ENCODE measurements at places on chromosomes 13 and 19.

DNA sequence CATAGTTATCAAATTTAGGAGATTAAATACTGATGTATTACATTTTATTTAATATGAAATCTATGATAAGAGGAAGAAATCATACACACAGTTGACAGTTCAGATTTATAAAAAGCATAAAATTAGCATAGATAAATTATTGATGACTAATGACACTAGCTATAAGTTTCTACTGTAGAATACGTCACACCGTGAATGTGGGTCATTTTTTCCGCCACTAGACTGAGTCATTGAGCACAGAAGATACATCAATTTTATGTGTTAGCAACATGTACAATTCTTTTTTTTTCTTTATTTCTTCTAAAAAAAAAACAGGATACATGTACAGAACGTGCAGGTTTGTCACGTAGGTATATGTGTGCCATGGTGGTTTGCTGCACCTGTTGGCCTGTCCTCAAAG lies 22.2 kb downstream of the AP2S1 start:
- no peak for DNase-seq

- DNase-seq = peak; percentile 44
Measured at GRCh38 chr13:74251778-74252519, 117.7 kb upstream of the KLF12 start.

GRCh38 chr13:31310786-31311185 lies 111.0 kb downstream of the B3GLCT start:
- no peak for DNase-seq

DNA sequence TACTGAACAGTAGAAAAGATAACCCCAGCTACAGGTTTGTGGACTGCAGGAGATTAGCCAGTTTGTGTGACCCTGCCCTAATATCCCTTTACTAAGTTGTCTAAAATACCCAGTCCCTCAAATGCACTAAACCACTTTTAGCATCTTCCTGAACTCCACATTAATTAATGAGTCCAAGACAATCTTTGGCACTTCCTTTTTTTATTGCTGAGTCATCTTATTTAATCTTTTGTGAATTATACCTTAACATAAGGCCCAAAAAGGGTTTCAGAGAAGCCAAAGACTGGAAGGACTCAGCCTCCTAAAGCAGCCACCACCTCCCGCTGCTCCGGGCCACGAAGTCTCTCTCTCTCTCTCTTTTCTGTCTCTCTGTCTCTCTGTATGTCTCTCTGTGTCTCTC lies 48.8 kb upstream of the PDCD5 start:
- no peak for DNase-seq

DNA sequence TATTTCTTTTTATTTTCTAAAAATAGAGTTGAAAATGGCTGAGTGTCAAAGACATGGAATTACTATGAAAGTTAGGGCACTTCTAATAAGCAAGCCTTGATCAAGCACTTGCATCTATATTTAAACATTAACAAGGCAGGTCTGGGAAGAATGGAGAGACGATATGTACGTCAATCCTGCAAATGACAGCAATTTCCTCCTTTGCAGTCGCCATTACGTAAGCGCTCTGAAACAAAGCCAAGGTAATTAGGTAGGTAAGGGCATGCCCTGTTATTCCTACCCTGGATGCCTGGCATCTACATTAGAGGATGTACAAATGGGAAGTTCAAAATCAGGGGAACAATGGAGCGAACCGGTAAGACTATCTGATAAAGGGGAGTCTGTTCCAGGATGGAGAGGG lies 664.0 kb upstream of the ARGLU1 start:
- DNase-seq = peak; percentile 23

GRCh38 chr13:36973621-36974295 lies 25.4 kb downstream of the ALG5 start:
- no peak for DNase-seq

- DNase-seq = no peak
Measured at GRCh38 chr19:6528544-6529121, 2.2 kb upstream of the TNFSF9 start.

DNA sequence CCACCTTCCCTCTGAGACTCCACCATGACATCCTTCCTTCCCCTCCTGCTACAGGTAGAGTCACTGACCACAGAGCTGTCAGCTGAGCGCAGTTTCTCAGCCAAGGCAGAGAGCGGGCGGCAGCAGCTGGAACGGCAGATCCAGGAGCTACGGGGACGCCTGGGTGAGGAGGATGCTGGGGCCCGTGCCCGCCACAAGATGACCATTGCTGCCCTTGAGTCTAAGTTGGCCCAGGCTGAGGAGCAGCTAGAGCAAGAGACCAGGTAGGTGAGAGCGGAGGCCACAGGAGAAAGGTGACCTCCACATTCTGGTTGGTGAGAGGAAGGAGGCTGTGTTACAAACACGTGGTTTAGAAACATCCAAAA lies 27.6 kb downstream of the KCNC3 start:
- DNase-seq = no peak

- DNase-seq = no peak
Measured at GRCh38 chr19:49327878-49328544, 3.0 kb upstream of the SLC6A16 start.

DNA sequence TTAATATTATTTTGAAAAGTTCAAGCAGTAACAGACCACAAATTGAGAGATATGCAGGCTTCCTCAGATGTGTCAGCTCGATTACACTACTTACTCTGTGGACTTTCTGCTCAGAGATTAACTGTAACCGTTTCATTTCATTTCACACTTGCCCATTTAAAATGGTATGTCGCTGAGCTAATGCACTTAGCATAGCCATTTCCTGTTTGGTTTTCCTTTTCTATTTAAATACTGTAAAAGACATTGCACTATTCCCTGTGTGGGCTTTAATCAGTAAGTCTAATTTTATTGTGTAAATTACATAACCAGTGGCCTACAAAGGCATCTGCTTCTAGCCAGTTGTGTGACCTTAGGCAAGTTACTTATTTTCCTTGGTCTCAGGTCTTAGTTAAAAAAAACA lies 237.6 kb downstream of the LACC1 start:
- no peak for DNase-seq

DNA sequence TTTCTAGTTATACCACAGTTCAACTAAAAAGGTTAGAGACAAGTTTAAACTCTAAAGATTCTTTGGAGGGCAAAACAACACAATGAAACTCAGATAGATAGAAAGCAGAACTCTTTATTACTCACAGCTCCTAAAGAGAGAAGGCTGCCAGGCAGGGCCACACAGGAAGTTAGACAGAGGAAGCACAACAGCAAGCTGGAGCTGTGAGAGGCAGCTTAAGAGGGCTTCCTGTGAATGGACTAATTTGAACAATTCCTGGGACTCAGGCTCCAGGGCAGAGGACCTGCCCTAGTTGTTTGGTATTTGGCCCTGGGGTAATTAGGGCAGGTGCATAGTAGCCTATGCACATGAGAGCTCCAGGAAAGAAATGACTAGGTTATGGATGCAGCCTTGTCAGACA lies 803.6 kb downstream of the DIAPH3 start:
- DNase-seq = peak; percentile 41

GRCh38 chr19:41957838-41958366 lies 1.2 kb downstream of the RABAC1 start:
- peak; percentile 87 for DNase-seq

DNA sequence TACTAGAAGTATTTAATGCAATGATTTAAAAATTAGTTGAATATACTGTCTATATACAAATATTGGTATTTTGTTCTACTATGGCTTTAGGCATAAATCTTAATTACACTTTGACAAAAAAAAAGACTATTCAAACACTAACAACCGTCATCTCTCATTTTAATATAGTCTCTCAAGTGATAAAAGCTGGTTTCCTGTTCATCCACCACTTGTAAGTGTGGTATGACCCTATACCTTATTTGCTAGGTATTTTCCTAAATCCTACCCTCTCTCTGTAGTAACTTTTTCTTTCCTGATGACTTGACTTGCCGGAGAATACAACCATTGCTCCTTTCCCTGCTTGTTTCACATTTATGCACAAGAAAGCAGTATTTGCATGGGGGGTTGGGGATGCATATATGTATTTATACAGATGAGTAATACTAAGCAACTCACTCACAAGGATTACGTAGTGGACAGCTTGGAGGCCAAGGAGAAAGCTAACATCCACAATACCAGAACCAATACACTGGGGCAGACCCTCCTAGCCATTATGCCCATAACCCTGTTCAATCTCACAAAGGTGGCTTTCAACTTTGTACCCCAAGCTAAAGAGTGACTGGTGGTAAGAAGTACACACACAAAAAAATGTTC lies 12.7 kb upstream of the EFNB2 start:
- no peak for DNase-seq

- DNase-seq = peak; percentile 62
Measured at GRCh38 chr19:956766-957440, 27.2 kb upstream of the WDR18 start.

- no peak for DNase-seq
Measured at GRCh38 chr13:29846475-29847256, 3.8 kb downstream of the UBL3 start.

GRCh38 chr19:40691421-40692211 lies 1.2 kb upstream of the NUMBL start:
- no peak for DNase-seq

GRCh38 chr19:45439190-45439568 lies 15.5 kb upstream of the ERCC1 start:
- DNase-seq = no peak

DNA sequence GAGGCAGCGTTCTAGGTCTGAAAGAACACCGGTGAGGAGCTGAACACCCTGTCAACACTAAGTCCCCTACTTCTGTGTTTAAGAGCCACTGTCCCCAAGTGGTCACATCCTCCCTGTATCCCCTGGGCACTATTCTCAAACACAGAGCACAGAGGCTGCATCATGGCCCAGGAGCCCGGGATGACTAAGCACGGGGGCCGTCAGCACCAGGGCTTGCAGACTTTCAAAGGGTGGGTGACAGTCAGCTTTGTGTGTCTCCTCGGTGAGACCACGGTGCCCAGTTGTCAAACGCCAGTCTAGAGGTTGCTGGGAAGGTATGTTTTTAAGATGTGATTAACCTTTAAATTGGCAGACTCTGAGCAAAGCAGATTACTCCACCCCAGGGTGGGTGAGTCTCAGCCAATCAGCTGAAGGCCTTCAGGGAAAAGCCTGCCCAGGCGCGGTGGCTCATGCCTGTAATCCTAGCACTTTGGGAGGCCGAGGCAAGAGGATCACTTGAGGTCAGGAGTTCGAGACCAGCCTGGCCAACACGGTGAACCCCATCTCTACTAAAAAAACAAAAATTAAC lies 8.0 kb downstream of the MAP2K2 start:
- DNase-seq = no peak

DNA sequence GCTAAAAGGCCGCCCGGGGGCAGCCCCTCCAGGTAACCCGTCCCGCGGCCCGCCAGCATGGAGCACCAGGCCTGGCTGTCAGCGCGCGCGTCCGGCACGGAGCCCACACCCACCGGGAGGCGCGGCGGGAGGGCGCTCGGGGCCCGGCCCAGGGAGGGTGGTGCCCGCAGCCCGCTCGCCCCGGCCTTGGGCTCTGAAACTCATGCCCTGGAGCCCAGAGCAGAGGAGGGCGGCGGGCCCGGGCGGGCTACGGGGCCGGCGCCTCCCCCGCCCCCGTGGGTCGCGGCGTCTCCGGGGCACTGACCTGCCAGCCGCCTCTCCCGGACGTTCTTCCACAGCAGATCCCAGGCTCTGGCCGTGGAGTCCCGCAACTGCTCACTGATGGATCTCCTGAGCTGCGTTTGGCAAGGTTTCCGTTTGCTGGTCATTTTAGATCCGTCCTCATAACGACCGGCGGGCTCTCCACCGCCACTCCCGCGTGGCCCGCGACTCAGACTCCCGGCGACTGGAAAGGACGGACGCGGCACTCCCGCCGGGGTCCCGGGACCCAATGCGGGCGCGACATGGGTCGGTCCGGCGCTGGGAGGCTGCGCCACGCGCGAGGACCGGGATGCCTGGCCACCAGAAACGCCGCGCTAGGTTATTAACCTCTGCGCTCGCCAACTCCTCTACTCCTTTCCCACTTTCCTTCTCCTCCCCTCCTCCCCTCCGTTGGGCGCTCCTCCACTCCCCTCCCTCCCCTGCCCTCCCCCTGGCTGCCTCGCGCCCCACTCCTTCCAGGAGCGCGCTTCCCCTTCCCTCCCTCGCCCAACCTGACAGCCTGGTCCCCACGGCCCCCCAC lies 64.7 kb upstream of the STARD13 start:
- no peak for DNase-seq

GRCh38 chr19:45471931-45472562 lies 4.3 kb downstream of the FOSB start:
- DNase-seq = no peak

DNA sequence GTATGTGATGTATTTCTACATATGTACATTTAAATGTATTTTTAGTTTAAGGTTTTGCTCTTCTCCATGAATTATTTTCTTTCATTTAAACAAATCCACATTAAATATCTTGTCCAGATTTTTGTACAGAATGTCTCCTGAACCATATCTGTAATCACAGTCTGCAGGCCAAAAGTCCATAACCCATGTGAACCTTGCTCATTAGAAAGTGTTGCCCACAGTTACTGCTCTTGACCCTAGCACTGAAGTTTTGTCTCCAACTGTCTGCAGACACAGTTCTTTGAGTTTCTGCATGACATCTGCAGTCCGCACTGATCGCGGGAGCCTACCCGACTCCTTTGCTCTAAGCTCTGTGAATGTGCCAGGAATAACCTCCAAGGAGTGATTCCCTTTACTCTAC lies 626.2 kb upstream of the SLC10A2 start:
- DNase-seq = no peak

DNA sequence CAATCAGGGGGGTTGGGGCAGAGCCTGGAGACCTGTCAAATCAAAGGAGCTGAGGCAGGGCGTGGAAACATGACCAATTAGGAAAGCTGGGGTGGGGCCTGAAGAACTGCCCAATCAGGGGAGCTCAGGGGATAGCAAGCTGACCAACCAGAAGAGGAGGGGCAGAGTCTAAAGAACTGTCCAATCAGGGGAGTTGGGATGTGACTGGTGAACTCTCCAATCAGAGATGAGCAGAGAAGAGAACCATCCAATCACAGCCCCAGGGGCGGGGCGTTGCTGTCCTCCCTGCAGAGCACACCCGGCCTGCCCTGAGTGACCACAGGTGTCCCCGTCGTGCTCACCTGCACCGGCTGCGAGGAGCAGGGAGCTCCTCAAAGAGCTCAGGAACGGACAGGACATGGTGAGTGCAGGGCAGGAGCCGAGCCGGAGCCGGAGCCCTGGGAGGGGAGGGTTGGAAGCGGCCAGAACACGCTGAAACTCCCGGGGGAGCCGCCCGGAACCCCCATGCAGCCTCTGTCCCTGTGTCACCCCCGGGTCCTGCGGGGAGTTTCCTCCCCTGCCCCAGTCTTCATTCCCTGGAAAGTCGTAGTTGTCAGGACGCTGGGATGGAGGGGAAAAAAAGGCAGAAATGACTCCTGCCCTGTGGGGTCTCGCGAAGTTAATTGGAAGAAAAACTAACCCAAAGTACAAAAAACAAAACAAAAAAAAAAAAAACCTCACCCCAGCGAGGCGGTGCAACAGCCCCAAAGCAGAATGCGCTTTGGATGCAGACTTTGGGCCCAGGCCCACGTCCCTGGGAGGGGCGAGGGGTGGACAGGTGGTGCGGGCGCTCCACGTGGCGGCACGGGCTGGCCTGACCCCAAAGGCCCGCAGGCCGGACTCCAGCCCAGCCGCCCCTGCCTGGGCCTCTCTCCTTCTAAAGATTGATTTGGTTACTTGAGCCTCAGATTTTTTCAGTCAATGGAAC lies at the start of gene ZNF556:
TSS of gene ZNF556 (plus strand) at position 311 of the 967 bp plus-strand sequence. CDS start at position 398, 87 bp downstream.
- no peak for DNase-seq

GRCh38 chr19:5679289-5680083 lies 830 bp downstream of the MICOS13 start:
- no peak for DNase-seq

- DNase-seq = no peak
Measured at GRCh38 chr19:4409123-4409933, 6.9 kb downstream of the CHAF1A start.

Data from NCI-H1417 (cell line).